ENCODE measurements at places on chromosomes 7 and 10.

- DNase-seq, result no peak
Measured at GRCh38 chr7:47273088-47273487, 308.8 kb downstream of the TNS3 start.

DNA sequence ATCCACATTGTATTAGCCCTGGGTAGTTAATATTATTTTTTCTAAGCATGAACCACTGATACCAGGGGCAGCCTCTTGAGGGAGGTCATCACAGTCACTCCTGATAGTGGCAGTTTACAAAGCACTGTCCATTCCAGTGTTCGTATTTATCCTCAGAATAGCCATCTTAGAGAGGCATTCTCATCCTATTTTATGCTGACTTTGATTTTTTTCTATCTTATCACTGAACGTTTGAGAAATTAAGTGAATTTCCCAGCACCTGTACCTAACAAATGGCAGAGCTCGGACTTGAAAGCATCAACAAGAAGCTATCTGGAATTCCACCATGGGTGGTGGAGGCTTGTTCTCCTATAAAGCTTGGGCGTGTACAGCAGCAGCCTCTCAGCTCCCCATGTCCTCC, 26.1 kb upstream of the MGAM2 start:
- DNase-seq, result no peak

DNA sequence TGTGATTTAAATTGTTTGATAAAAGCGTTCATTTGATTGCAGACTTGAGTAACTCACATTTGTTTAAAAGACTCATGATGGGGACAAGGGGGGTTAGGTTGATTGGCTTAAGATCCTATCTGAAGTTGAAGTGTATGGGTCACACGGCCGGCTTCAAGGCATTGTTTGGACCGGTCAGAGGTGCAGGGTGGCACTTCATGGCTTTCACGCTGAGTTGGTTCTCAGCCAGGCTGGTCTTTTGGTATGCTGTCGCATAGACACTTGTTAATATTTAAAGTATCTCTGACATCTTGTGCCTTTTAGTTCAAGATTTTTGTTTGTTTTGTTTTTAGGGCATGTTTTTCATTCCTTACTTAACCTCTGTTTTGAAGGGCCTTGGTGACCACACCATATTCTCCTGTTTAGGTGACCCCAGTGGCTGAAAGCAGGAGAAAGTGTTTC, 58.1 kb downstream of the CCNY start:
- DNase-seq, result no peak

DNA sequence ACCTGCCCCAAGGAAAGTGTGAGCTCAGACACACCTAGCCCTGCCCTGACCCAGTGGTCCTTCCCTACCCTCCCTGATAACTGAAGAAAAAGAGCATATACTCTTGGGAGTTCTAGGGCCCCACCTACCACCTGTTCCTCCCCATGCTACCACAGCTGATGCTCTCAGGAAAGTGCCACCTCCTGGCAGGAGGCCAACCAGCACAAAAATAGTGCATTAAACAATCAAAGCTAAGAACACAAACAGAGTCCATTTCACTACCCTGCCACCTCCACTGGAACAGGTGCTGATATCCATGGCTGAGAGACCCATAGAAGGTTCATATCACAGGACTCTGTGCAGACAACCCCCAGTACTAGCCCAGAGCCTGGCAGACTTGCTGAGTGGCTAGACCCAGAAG, 288.6 kb upstream of the PHF14 start:
- no peak for DNase-seq

DNA sequence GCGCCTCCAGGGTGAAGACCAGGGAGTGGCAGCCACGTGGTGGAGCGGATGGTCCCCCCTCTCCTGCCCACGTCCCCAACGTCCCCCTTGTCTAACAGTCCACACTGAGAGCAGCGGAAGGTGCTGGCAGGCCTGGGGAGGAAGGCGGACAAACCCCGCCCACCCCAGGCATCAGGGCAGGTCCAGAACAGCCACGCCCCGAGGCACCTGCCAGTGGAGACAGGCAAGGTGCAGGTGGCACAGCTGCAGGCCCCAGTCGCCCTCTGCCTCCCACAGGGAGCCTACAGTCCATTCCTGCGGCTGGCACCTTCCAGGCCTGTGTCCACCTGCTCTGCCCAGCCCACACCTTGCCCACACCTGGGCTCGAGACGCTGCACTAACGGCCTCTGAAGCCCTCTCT, 24.9 kb downstream of the CYP2W1 start:
- no peak for DNase-seq

DNA sequence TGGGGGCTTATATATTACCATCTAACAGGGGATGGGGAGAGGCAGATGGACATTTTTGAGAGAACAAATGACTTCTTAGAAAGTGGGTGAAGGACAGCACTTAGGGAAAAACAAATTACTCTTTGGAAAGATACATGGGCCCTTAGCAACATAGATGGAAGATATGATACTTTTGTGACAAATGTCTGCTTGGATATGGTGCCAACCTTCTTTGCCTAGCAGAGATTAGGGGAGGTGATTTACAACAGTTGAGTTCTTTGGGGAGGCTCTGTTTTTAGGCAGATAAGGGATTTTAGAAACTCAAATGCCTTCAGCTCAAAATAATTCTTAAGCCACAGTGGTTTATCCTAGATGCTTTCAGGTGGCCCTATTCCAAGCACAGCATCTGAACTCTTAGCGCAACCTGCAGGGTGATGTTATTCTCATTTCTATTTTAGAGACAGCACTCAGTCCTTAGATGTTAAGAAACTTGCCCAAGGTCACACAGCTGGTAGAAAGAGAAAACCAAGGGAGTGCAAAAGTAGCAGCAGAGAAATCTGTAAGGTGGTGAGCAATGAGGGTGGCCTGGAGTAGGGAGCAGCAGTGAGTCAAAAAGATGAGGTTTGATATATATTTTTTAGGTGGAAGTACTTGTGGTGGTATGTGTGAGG, 75.1 kb upstream of the KMT2E start:
- DNase-seq, result no peak

GRCh38 chr7:27779873-27780272, 39.9 kb downstream of the TAX1BP1 start:
- no peak for DNase-seq

DNA sequence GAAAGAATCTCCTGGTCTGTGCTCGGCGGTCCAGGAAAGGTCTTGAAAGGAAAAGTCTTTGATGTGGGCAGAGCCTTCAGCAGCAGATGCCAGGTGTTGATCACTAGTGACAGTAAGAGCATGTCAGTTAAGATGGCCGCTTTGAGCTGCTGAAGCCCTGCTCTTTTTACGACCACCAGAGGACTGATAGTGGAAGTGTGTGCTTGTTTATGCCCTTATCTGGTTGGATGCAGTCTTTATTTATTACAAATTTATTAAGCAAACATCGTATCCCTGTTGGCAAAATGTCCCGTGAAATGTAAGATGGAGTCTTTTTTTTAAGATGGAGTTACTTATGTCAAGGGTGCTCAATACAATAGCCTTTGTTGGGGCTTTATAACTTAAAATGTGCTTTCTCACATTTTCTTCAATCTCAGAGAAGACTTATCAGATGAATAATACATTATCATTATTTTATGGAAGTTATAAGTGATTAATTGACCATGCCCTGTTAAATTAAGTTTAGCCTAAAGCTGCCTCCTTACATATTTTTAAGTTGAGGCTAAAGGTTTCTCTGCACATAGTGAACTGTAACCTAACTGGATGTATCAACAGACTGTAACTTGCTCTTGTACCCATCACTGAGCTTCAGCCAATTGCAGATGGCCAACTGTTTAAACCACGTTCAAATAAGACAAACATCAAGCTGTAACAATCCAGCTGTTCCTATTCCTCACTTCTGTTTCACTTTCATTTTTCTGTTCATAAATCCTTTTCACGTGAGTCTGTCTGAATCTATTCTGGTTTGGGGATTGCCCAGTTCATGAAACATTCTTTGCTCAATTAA, 97.4 kb upstream of the PIK3CG start:
- no peak for DNase-seq

GRCh38 chr7:1508277-1508758, 4.1 kb upstream of the INTS1 start:
- peak; percentile 24 for DNase-seq

DNA sequence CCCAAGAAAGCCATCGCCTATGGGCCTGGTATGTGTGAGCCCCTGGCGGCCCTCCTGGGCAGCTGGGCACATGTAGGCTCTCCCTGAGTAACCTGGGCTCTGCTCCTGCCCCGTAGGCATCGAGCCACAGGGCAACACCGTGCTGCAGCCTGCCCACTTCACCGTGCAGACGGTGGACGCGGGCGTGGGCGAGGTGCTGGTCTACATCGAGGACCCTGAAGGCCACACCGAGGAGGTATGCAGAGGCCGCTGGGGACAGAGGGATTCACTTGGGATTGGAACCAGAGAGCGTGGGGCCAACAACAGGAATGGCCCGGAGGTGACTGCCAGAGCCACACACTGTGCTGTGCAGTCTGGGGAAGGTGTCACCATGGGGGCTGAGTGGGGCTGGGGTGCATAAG, 7.3 kb downstream of the FLNC start:
- no peak for DNase-seq

DNA sequence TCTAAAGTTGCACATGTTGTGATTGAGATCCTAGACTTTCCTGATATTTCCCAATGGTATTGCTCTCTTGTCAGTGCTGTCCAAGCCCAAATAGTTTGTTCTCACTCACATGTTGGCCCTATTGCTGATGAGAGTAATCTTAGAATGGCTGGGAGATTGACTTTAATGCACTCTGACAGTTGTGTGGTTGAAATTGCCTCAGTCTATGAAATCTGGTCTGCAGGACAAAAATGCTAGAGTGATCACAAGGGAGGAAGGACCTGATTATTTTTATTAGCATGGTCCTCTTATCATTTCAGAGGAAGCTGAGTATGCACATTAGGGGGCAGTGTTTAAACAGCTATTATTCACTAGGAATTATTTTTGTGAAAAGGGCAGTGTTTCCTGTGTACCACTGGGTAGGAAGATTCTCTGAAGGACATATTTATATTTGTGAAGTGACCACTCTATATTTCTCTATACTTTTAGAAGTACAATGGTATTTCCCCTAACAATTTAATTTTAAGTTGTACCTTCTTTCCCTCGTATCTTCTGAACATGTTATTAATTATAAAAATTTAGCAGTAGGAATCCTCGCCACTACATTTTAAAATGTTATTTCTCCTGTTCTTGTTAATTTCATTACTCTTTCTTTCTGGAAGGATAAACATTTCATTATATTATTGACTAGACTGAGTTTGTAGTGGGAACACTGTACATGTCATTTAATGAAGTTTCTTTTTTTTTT, 64.4 kb downstream of the SUGCT start:
- no peak for DNase-seq

GRCh38 chr10:79473496-79474095, 28.2 kb upstream of the ZCCHC24 start:
- DNase-seq, result no peak

DNA sequence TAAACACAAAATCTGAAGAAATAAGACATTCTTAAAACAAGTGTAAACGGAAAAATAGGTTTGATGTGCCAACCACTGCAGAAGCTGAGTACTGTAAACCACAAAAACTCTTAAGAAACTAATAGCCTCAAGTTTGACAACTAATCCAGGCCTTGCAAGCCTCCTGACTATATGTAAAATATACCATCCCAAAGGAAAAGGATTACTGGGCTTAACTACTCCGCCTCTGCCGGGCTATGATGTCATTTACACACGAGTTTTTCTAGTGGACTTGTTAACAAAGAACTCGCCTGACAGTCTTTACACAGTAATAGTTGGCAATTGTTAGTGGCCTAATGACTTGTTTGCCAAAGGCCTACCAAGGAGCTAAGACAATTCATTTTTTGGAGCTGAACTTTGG, 2.1 kb downstream of the KIF5B start:
- DNase-seq, result no peak

DNA sequence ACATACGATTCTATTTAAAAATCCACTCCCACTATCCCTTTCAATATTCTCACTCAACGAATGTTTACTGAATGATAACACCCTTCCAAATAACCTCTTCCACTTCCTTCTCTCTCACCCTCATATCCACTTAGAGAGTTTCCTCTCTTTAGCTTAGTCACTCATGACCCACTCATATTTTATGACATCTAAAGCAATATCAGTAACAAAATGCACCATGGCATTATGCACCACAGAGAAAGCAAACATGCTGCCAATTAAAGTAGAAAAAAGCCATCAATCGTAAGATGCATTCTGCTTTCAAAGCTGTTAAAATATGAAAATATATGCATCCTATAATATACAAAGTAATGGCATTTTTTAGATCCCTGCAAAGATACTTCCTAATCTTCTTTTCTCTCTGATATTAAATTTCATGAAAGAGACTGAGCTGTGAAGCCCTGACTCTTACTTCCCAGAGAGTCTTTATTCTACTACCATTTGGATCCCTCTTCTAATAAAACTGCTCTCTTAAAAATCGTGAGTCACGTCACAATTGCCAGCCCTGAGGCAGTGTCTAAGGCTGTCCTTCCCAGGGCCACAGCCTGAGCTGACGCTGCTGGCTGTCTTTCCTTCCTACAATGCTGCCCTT, 283.0 kb upstream of the KLF6 start:
- no peak for DNase-seq

DNA sequence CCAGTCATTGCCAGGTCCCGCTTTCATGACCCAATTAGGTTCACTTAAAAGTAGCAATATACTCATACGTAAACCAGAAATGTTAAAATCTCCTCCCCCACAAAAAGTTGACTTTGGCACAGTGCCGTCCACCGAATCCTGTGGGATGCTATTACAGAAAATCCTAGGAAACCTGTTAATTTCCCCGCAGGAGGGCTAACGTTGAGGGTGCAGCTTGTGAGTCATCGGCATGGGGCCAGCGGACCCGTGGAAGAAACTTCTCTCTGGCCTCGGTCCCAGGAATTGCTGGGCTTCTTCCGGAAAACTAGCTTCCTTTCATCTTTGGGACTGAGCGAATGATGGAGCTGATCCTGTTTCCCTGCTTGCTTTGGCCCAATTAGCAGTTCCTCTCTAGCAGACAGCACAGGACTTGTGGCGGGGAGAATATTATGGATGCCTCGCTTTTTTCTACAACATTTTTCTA, 13.5 kb downstream of the CRYGN start:
- DNase-seq, result no peak

GRCh38 chr7:45665172-45665571, 91.0 kb downstream of the ADCY1 start:
- no peak for DNase-seq

DNA sequence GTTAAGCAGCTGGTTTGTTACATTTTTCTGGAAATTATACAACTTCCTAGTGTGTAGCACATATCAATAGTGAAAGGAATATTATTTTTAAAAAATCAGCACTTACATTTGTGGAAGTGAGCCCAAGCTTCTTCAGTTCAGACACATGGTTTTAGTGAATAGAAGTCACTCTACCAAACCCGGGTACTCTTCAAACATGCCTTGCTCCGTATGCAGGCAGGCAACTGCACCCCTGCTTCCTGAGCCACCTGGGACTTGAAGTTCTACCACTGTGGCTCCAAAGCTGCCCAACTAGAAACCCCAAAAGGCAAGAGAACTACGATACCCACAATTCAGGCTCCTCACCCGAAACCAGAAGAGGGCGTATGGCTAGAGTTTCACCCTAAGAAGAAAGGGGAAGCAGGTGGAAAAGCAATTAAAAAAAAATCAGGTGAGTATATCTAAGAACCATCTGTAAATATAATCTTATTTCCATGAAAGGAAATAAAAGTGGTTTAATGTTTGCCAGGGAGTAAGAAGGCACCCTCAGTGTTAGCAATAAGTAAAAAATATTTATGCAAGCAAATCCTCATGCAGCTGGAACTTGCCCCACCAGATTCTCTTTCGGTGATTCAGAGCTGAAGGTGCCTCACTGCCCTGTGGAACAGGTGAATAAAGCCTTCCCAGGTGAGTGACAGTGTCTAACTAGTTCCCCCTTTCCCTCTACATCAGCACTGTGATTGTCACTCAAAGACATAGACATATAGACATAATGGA, at the start of gene MACC1:
Gene MACC1 (minus strand): TSS at position 192 of the 756 bp plus-strand sequence. CDS start 55,522 bp downstream, outside the sequence.
- no peak for DNase-seq

GRCh38 chr10:129544205-129545202, 77.5 kb downstream of the MGMT start:
- no peak for DNase-seq
